ENCODE measurements at places on chromosomes 13 and 19.

- no peak for DNase-seq
Observed at GRCh38 chr13:75357576-75358289, 124.2 kb downstream of the TBC1D4 start.

- DNase-seq: no peak
Observed at GRCh38 chr19:31160336-31160926, 188.8 kb downstream of the TSHZ3 start.

- DNase-seq: no peak
Observed at GRCh38 chr19:47003611-47004465, 15.8 kb upstream of the NPAS1 start.

DNA sequence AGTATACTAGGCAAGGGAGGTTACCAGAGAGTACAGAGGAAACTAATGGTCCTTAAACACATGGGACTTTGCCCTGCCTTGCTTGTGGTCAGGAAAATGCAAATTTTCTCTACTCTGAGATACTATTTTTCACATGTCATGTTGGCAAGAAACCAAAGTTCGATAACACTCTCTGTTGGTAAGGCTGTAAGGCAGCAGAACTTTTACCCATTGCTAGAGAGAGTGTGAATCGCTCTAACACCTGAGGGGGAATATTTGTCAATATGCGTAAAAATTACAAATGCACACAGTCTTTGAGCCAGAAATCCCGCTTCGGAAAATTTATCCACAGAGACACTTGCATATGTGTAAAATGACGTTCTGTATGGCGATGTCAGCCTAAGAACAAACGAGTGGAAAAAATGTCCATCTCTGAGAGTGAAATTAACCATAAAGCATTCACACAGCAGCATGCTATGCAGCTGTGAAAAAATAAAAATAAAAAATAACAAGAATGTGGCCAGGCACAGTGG, 9.5 kb upstream of the RFX1 start:
- DNase-seq: peak; percentile 52

DNA sequence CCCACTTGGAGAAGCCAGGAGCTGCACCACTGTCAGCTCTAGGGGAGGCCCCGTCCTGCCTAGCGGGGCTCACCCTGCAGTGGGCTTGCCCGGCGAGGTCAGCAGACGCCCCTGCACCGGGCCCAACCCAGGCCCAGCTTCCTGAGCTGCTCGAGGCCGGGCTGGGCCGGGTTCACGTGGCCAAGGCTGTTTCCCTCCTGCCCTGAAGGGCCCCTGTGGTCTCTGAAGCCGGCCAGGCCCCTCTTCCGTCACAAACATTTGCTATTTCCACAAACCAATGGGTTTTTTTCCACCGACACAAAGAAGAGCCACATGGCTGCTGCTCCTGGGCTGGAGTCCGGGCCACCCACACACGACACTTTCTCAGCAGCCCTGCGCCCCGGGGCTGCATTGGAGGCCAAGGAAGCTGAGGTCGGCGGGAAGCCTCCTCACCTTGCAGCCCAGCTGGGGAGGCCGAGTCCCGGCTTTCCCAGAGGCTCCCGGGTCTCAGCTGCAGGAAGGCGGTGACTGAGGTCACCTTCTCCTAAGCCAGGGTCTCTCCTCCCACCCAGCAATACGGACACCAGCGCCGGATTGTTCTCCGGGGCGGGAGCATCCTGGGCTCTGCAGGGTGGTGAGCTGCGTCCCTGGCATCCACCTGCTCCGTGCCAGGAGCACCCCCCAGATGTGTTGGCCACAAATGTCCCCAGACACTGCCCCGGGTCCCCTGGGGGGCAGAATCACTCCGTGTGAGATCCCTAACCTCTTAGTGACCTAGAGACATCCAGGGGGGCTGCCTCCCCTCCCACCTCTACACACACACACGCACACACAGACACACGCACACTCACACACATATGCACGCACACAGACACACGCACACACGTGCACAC, 80.5 kb downstream of the GADD45B start:
- no peak for DNase-seq

DNA sequence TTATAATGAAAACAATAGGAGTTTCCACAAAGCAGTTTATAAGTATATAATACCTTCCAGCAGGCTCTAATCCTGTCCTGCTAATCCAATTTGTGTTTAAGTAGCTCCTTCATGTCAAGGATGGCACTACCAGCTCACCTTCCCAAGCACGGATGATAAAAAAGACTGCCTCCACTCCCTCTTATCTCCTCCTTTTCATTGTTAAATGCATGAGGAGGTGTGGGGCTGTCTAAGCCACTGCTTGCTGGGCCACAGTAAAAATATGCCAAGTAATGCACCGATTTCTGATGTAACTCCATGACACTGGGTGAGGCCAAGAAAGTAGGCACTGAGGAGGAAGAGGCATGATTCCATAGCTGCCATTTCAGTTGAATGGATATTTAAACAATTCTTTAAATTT, 193.1 kb downstream of the ZIC5 start:
- no peak for DNase-seq

DNA sequence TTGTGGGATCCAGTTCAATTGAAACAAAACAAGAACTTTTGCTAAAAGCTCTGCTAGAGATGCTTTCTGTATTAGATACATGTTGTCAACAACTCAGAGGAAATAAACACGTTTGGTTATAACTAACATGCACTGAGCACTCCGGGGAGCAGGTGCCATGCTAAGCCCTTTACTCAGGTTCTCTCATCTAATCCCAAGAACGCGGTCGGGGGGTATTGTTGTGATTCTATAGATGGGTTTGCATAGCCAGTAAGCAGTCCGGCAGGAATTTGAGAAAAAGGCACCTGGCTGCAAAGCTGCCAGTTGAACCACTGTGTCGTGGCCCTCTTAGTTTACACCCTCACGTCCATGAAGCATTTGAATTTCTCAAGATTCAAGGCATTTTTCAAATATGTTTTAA, 24.3 kb upstream of the SPACA7 start:
- no peak for DNase-seq

- no peak for DNase-seq
Observed at GRCh38 chr19:2490659-2491058, 14.7 kb downstream of the GADD45B start.

GRCh38 chr19:46975925-46976782, 43.5 kb upstream of the NPAS1 start:
- DNase-seq: no peak

DNA sequence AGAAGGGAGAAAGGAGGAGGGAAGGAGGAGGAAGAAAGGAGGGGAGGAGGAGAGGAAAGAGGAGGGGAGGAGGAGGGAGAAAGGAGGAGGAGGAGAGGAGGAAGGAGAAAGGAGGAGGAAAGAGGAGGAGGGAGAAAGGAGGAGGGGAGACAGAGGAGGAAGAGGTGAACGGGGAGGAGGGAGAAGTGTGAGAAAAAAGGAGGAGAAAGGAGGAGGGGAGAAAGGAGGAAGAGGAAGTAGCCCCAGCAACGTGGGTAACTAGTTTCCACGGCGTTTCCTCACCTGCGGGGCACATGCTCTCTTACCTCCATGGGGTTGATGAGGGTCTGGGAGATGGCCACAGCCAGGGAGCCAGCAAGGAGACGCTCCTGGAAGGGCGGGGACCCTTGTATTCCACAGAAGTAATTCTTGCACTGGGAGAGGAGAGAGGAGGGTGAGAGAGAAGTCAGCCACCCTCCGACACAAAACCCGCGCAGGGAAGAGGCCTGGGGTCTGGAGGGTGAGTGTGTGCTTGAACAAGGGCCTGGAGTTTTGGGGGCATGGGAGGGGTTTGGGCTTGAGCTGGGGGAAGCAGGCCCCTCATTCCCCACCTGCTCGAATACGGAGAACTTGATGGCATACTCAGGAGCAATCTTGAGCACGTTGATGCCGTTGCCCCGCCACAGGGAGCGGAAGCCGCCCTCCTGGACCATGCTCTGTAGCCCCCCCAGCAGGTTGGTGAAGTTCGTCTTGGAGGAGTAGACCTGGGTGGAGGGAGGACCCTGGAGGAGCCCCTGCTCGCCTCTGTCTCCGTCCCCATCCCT, 3.9 kb downstream of the SLC25A41 start:
- no peak for DNase-seq

DNA sequence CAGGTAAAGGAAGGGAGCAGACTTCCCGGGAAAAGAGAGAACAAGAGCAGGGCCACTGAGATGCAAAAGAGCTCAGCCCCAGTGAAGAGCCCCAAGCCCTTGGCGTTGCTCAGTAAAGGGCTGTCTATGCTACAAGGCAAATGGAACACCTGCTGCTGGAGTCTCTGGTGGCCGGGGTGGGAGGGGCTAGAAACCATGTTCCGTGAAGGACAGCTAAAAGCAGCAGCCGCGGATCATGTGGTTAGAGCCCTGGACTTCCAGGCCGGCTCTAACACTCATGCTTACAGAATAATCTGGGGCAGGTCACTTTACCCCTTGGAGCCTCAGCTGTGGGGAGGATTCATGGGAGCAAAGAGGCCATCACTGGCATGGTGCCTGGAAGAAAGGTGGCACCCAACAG, 17.8 kb downstream of the POU2F2 start:
- DNase-seq: peak; percentile 36

DNA sequence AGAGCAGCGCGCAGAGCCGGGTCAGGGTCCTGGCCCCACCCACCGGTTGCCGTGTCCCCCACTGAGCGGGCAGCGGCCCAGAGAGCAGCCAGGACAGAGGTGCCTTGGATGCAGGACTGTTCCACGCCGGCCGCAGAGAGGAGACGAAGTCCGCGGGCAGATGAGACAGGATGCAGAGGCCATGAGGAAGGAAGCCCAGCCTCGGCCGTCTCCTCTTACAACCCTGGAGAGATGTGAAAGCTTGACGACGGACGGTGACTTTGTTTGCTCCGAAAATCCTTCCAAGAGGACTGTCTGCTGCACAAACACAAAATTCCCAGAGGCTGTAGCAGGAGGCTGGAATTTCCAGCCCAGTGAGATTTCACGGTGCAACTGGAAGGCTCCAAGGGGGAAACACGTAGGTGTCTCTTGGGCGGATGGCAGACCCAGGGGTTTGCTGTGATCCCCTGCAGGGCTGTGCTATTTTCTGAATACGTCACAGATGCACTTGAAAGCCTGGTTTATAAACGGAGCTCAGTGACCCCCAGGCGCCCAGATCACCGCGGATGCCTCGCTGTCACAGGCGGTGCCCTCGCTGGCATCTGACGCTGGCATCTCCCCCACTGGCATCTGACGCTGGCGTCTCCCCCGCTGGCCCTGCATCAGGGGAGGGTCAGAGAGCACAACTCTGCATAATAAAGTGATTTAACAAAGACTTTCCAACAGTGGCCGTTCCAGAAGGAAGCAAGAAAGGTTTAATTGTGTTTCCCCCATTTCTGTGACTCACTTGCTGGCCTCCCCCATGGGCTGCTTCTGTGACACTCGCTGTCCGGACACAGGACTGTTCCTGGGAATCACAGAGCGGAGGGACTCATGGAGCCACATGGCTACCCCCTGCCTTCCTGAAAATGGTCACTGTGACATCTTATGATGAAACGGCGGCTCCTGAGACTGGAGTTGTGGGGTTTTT, 62.0 kb upstream of the C13orf46 start:
- DNase-seq: no peak

GRCh38 chr19:7643031-7643415, 6.1 kb downstream of the STXBP2 start:
- no peak for DNase-seq

GRCh38 chr13:78657699-78658629, 991 bp downstream of the OBI1 start:
- no peak for DNase-seq

DNA sequence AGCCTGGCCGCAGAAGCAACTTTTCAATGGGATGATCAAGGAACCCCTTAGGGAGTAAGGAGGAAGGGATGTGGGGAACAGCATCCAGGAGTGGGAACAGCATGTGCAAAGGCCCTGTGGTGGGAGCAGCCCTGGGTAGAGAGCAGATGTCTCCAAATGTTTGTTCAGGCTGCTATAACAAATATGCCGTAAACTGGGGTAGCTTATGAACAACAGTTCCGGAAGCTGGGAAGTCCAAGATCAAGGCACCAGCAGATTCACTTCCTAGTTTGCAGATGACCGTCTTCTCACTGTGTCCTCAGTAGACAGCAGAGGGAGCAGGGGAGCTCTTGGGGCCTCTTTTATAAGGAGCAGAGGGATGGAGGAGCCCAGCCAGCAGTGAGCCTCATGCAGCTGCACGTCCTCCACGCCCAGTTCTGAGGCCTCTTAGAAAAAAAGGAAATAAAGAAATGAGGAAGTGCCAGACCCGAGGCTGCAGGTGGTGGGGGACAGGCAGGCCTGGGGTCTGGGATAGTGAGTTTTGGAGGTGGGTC, 4.2 kb upstream of the LRRC25 start:
- DNase-seq: no peak

- DNase-seq: no peak
Observed at GRCh38 chr13:79711631-79712030, 230.7 kb downstream of the NDFIP2 start.

Measured in memory B cell (primary cell).